ENCODE measurements at places on chromosomes 16 and 17.

DNA sequence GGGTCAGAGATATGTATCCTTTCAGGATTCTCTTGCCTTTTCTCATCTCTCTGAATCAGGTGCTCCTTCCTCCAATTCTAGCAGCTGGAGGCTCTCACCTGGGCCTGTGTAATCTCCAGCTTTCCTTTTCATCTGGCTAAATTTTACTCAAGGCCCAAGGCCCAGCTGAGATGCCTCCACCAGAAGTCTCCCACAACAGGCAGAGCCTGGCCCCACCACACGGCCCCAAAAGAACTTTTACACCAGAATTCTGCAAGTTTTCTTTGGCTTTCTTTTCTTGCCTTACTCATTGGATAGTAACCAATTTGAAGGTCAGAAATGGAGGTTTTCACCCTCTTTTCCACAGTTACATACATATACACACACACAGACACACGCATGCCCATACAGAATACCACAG is 14.6 kb downstream of the RND2 start:
- DNase-seq: no peak

DNA sequence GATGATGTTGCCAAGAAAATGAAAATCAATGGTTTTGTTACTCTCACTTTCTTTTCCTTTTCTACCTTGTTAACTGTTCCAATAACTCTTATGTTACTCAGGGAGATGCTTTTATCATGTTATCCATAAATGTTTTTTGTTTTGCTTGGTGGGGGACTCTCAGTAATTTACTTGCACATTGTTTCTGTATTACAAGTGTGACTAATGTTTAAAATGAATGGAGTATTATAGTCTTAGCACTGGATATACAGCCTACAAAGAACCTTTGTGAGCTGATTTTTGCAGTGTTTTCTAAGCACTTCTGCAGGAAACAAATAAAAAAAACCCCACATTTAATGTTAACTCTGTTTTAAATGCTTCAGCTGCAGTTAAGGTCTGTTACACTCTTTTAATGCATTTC is 12.1 kb downstream of the VMP1 start:
- DNase-seq: no peak

DNA sequence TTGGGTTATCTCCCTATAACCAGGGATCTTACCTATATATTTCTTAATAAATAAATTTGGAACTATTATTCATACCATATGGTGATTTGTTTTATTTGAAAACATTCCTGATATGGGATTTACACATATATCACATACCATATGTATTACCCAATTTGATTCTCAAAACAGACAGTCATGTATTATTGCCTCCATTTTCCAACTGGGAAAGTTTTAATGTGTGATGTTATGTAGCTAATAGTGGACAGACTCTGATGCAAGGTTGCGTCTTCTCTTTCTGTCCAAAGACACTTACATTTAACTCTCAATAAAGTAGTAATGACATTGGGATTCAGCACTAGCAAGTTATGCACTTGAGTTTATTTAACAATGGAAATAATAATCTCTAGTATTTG is 1.1 kb downstream of the KRTAP9-9 start:
- no peak for DNase-seq

GRCh38 chr17:17355426-17355825 is 52.3 kb downstream of the NT5M start:
- no peak for DNase-seq

- no peak for DNase-seq
Measured at GRCh38 chr16:30874244-30874820, 19.5 kb downstream of the BCL7C start.

DNA sequence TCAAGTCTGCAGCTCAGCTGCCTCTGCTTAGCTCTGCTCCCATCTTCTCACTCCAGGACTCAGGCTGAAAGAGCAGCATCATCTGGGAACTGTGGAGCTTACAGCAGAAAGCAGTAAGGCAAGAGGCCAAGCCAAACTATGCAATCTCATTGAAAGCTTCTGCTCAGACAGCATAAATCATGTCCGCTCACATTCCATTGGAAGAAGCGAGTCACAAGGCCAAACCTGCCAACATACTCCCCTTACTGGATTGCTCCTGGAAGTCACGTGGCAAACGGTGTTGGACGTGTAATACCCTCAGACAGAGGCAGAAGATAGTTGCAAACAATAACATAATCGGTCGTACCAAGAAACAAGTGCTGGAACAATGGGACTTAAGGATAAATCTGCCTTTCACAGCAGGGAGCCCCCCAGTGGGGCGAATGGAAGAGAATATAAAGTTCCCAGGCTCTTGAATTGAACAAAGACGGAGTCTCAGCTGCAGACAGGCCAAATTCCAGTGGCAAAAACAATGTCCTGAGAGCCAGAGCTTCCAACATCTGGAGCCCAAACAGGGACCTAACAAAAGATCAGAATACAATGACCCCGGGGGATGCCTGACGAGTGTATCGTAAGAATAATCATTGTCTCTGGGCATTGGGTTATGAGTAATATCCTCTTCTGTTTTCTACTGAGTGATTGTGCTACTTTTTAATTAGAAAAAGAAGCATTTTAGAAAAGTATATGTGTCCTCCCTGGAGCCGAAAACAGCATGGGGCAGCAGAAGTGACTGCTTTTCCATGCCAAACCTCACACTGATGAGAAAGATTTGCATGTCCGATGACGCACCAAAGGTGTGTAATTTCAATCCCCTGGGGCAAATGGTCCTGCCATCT is 68.4 kb downstream of the CMC2 start:
- DNase-seq: no peak

All from CMK (cell line).